ENCODE measurements at places on chromosomes 11 and 22. TPM values are rescaled to one million over a fixed set of nuclear protein-coding genes. Genes with fewer than 3 reads are reported as not detected.

Gene TBX10
- total RNA-seq: not detected

Gene XBP1
- 744 TPM for total RNA-seq

Gene UPB1
- 0.24 TPM for total RNA-seq

Gene MRGPRX3
- total RNA-seq: not detected

Gene USP47
- 21.4 TPM for total RNA-seq

Gene TTC36
- 0.75 TPM for total RNA-seq

Gene CD248
- total RNA-seq: 3.6 TPM

Gene PHF21A
- 11.8 TPM for total RNA-seq

Gene APOL5
- not detected for total RNA-seq

Gene ADORA2A
- 1.7 TPM for total RNA-seq

Gene MMP12
- total RNA-seq: not detected

DNA sequence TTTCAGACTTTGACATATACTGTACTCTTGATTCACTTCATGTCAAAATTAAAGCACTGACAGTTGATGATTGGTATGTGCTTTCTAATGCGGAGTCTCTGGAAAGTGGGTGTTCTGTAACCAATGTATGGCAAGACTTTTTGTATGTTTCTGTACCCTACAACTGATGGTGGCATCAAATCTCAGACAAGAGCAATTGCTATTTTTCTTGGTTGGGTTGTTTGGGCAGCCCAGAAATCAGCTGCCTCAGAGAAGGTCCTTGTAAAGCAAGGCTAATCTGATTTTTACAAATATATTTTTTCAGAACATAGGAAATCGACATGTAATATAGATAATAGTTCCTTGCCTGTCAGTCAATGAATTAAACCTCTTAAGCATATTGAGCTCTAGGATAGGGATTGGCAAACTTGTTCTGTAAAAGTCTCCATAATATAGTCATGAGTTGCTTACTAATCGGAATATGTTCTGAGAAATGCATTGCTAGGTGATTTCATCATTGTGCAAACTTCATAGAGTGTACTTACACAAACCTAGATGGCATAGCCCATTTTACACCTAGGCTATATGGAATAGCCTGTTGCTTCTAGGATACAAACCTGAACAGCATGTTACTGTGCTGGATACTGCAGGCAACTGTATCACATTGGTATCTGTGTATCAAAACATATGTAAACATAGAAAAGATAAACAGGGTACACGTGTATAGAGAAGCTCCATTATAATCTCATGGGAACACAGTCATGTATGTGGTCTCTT is 10.2 kb upstream of the OOSP4A start:
- no peak for DNase-seq

GRCh38 chr11:44835938-44836337 is 109.2 kb downstream of the TSPAN18 start:
- DNase-seq: no peak

- DNase-seq: no peak
Measured at GRCh38 chr11:44597358-44598012, 32.0 kb downstream of the CD82 start.

GRCh38 chr22:28952857-28953256 is 69.5 kb downstream of the ZNRF3 start:
- no peak for DNase-seq

GRCh38 chr11:107157809-107158187 is 139.5 kb upstream of the GUCY1A2 start:
- DNase-seq: no peak

GRCh38 chr22:48395201-48395600 is 1432.5 kb downstream of the BRD1 start:
- DNase-seq: no peak

DNA sequence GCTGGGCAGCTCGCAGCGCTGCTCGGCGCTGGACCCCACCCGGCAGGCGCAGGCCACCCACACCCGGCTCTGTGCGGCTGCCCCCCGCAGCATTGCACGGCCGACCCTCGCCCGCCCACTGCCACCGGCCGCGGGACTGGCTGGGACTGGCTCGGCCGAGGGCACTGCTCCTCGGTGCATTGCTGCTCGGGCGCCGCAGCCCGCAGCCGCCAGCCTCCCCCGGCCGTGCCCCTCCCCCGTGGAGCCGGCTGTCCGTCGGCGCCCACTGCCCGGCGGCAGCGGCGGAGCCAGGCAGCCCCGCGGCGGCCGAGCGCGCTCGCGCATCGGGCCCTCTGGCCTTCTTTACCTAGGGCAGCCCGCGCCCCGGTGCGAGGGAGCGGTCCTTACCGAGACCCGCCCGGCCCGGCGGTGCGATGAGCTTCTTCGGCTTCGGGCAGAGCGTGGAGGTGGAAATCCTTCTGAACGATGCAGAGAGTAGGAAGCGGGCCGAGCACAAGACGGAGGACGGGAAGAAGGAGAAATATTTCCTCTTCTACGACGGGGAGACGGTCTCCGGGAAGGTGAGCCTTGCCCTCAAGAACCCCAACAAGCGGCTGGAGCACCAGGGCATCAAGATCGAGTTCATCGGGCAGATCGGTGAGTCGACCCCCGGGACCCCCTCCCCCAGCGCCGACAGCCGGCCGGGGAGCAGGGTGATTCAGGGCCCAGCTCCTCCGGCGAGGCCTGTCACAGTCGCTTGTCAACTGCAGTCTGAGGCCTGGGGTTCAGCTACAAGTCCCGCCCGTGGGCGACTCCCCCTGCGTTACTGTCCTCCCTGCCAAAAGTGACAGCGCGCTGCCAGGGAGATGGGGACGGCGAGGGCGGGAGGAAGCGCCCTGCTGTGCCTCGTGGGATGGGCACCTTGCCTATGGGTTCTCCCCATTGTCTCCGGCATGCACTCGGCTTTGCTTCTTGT is 516 bp downstream of the VPS26B start:
- DNase-seq: peak; percentile 80

DNA sequence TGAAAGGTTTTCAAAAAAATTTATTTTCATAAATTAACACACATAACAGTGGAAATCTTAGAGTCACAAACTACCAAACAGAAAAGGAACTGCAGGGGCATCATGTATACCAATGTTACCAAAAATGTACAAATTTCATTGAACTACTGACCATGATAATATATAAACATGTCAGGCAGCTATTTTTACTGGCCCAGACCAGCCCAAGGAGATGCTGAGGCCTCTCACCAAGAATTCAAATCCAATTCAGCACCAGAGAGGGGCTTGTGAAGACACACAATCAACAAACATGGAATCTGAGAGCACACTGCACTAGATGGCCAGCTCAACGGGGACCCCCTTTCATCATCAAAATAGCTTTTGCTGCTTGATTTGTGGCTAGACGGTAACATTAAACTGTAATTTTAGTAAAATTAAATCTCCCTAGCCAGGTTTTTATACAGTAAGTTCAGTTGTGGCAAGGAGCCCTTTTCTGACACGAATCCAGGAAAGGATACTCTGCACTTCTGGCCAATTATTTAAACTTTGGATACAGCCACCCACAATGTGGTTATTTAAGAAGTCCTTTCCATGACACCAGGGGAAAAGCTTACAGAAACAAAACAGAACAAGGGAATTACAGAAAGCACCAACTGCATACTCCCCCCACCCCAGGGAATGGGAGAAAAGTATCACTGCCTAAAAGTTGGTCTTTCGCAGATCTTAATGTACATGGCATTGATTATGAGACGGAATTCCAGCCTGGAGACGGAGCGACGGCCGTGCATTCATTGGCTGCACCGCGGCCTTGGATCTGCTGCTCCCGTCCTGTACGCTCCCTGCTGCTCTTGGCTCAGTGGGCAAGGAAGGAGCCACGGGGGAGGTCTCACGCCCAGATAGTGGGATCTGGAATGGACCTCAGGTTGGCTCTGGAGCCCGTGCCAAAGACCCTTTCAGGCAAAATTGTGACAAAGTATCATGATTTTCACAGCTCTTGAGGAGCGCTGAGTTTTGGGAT is 19.6 kb upstream of the PISD start:
- no peak for DNase-seq

DNA sequence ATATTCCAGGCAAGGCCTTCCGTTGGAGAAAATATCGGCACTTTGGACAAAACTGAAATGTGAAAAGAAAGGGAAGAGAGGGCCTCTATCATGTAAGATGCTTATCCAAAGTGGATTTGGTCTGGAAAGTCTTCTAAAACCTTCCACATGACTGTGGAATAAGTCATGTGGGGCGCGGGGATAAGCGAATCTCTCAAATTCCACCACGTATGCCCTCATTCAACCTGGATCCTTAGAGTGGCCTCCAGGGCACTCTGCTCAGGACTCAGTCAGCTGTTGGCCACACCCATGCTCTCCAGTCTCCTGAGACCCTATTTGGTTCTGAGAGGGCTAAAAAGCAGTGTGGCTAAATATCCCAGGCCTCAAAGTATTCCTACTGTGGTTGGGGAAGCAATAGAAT is 2.0 kb upstream of the TIMP3 start:
- no peak for DNase-seq

- no peak for DNase-seq
Measured at GRCh38 chr22:17976121-17976520, 48.2 kb downstream of the MICAL3 start.

DNA sequence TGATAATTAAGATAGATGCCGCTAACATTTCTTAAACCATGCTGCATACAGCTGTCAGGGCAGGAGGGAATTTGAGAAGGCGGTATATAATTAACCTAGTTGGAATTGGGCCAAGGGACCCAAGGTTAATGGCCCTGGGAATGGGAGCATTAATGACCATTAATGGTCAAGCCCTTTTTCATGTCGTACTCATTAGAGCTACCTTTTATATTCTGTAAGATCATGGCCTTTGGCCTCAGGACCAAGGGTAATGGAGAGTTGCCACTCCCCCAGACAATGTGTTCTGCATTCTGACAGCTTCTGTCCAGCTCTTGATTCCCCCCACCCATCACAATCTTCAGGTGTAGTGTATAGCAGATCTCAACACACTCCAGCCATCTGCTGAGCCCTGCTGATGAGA is 111.6 kb downstream of the NTM start:
- DNase-seq: no peak

DNA sequence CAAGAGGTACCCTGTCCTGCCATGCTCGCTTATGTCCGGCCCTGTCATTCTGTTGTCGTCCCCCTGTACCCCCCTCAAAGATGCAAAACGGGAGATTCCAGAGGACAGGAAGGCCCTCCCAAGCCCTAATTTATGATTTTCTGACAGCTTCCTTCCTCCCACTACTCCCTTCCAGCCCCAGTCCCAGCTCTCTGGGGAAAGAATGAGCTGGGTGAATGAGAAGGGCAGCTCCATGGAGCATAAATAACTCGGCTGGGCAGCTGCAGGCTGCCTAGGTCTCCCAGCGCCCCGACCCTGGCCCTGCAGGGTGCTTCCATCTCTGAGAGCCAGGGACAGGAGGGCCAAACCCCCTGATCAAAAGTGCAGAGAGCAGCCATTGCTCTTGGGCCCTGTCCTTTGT is 3.9 kb upstream of the EMID1 start:
- no peak for DNase-seq

GRCh38 chr22:25383278-25383820 is 163.9 kb downstream of the CRYBB2 start:
- DNase-seq: no peak

DNA sequence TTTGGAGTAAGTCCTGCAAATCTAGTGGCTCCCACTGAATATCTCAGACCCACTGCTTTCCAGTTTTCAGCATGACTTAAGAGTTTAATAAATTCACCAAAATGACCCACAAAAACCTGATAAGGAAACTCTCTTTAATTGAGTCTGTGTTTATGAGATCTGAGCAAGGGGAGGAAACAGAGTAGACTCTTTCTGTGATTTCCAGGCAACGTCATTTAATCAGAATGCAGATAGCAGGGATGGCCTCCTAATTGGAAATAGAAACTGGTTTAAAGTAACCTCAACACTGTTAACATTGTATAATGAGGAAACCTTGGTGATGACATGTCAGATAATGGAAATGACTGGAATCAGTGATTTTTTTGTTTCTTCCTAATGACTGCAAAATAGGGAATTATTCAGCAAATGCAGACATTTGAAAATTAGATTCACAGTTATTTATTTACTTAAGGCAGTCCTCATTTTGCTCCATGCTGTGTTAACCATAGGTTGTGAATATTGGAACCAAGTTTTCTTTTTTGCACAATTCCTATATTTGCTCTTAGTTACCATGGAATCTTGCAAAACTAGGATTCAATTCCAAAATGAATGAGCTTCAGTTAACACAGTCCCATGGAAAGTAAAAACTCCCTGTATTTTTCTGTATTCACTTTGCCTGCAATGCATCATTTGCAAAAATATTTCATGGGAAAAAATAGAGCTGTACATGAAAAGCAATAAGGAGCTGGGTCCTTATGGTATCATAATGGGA is 1324.5 kb downstream of the LRRC4C start:
- no peak for DNase-seq

DNA sequence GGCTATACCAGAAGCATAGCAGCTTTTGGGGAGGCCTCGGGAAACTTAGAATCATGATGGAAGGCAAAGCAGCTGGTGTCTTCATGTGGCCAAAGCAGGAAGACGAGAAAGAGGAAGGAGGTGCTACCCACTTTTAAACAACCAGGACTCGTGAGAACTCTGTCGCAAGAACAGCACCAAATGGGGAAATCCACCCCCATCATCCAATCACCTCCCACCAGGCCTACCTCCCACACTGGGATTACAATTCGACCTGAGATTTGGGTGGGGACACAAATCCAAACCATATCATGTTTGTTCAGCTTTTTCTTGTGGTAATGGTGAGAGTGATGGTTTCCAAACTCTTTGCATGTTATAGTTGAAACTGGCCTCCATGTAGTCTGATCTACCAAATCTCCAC is 32.5 kb upstream of the OR10D3 start:
- no peak for DNase-seq

GRCh38 chr11:87926250-87926970 is 248.8 kb downstream of the RAB38 start:
- no peak for DNase-seq

- no peak for DNase-seq
Measured at GRCh38 chr11:2960139-2960538, 30.9 kb upstream of the PHLDA2 start.

GRCh38 chr22:41674846-41675340 is 13.8 kb downstream of the SNU13 start:
- DNase-seq: no peak

DNA sequence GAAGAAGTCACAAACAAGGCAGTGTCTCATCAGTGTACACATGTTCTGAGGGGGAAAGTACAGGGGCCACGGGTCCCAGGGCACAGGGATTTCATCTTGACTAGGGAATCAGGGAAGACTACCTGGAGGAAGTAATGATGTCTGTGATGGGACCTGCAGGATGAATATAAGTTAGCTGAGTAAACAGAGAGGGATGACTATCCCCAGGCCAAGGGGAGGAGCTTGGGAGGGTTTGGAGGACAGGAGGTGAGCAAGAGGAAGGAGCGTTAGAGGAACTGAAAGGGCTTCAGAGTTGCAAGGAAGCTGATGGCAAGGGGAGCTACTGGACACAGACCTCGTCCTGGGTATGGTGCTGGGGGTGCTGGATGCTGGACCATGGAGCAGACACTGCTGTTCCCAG is 56.4 kb downstream of the TRAF6 start:
- no peak for DNase-seq

DNA sequence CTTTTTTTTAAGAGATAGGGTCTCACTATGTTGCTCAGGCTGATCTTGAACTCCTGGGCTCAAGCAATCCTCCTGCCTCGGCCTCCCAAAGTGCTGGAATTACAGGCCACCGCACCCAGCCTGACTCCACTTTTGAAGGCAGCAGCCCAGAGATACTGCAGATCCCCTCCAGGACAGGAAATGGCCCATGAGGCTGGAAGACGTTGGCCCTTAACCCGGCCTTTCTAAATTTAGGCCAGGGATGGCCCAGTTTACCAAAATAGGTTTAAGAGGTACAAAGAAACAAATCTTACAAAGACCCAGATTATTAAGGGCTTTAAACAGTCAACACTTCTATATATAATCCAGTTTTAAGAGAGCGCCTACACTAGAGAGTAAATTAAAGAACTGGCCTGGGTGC is 32.2 kb downstream of the CPT1A start:
- no peak for DNase-seq

GRCh38 chr11:86692317-86692716 is 19.9 kb upstream of the ME3 start:
- no peak for DNase-seq

All from pancreas (tissue), 10 donors.